ENCODE measurements at places on chromosomes 2 and 18. TPM values are rescaled to one million over a fixed set of nuclear protein-coding genes. Genes with fewer than 3 reads are reported as not detected.

SMC6 gene
- 23.6 TPM for total RNA-seq

RAD51AP2 gene
- total RNA-seq: not detected

CAVIN2 gene
- 71.1 TPM for total RNA-seq

TXNDC2 gene
- total RNA-seq: not detected

GULP1 gene
- total RNA-seq: 70.1 TPM

CD302 gene
- 47.1 TPM for total RNA-seq

IL36G gene
- total RNA-seq: not detected

DYSF gene
- 21.8 TPM for total RNA-seq

MATN3 gene
- 8.8 TPM for total RNA-seq

IL36RN gene
- total RNA-seq: not detected

REEP1 gene
- total RNA-seq: 0.98 TPM

LBX2 gene
- 0.53 TPM for total RNA-seq

PKP4 gene
- total RNA-seq: 117 TPM

C2orf72 gene
- 2.7 TPM for total RNA-seq

RESP18 gene
- not detected for total RNA-seq

SESTD1 gene
- total RNA-seq: 139 TPM

CCDC85A gene
- total RNA-seq: 3.9 TPM

PROM2 gene
- 3.0 TPM for total RNA-seq

EMILIN2 gene
- 25.1 TPM for total RNA-seq

PDCD1 gene
- total RNA-seq: 0.27 TPM

ZNF804A gene
- 0.13 TPM for total RNA-seq

SLC5A7 gene
- total RNA-seq: not detected
